ENCODE measurements at places on chromosomes 3 and 15. TPM values are rescaled to one million over a fixed set of nuclear protein-coding genes. Genes with fewer than 3 reads are reported as not detected.

The ATP13A4 gene
- total RNA-seq = 2.8 TPM

DNA sequence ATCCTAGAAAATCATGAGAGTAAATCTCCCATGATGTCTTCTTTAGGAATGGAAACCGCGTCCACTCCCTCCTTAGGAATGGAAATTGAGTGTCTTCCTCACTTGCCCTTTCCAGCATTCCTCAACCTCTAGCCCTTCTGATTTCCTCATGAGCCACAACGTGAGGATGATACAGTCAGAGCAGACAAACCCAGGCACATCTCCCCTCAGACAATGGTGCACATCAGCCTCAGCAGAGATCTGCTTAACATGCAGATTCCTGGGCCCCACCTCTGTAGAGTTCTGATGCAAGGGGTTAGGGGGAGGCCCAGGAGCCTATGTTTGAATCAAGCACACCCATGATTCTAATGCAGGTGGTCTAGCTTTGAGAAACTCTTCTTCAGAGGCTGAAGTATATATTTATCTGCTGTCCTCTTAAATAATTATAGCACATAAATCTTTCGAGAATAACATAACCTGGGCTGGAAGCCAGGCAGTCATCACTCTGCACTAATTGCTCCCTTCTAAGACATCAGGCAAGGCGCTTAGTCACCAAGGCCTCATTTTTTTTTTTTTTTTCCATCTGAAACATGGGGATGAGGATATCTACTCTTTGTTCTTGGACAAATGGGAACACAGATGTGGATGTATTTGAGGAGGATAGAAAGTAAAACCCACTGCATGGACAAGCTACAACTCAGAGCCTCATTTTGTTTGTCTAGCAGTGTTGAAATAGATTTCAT, 81.7 kb downstream of the PRICKLE2 start:
- H3K27me3 ChIP-seq = no peaks in the 10 kb centered on the region
- no peak for DNase-seq
- H3K4me3 ChIP-seq = no peak overlapping the region
- H3K36me3 ChIP-seq = no peaks in the 10 kb centered on the region
- H3K27ac ChIP-seq = no peak overlapping the region
- H3K4me1 ChIP-seq = no peaks in the 10 kb centered on the region

DNA sequence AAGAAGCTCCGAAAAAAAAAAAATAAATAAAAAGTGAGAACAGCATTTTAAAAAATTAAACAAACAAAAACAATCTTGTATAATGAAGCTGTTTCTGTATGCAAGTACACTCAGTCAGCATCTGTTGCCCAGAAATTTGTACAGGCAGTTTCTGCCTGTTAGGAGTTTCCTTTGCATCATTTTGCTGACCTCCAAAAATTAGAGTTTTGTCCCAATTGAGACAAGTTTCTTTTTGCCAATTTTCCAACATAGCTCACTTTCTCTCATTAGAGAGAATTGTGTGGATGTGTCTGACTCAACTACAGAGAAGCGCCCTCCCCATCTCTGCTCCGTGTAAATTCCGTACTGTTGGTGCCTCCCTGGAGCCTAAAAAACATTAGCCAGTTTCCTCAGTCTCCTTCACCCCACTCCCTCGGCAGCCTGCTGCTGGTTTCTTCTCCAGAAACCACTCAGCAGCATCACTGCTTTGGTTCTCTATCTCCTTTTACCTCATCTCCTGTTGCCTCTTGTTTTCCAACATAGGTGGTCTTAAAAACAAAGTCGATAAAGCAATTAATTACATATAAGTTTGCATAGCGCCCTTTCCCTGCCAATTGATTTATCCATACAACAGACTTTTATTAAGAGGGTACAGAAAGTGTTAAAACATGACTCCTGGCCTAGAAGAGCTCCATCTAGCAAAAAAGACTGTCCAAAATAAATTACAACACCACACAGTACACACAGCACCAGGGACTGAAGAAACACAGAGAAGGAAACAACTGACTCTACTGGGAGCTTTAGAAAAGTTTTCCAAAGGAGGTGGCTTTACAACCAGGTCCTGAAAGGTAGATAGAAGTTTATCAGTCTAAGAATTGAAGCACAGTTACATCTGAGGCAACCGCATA, 286.7 kb downstream of the SHOX2 start:
- H3K27me3 ChIP-seq = no peaks in the 10 kb centered on the region
- no peak overlapping the region for H3K27ac ChIP-seq
- no peak overlapping the region for H3K4me3 ChIP-seq
- DNase-seq = no peak
- H3K4me1 ChIP-seq = no peaks in the 10 kb centered on the region

DNA sequence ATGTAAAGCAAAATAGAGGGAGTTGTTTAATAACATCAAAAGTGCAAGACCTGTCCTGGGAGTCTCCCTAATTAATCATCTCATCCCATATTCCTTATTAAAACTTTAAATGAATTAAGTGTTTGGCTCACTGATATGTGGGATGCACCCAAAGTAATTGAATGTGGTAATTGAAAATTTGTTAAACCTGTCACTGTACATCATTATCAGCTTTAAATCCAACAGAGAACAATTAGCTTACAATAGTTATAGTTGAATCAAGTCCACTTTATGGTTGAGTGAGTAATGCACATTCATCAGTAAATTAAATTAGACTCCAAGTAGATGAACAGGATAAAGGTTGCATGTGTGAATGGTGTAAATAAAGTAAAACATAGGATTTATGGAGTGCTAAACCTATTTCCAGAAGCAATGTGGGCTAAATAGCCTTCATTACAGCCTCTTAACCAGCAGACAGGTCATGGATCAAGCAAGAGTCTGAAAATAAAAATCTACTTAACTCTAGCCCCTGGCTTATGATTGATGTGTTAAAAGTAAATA, 608.2 kb upstream of the CCDC54 start:
- DNase-seq = no peak
- H3K36me3 ChIP-seq = no peaks in the 10 kb centered on the region
- no peaks in the 10 kb centered on the region for H3K4me1 ChIP-seq
- H3K4me3 ChIP-seq = no peak overlapping the region
- no peaks in the 10 kb centered on the region for H3K27me3 ChIP-seq
- H3K27ac ChIP-seq = no peak overlapping the region

GRCh38 chr15:56307180-56307579, 58.0 kb upstream of the TEX9 start:
- no peak overlapping the region for H3K27ac ChIP-seq
- no peak overlapping the region for H3K4me3 ChIP-seq
- no peak for DNase-seq
- H3K36me3 ChIP-seq = no peaks in the 10 kb centered on the region
- H3K4me1 ChIP-seq = no peaks in the 10 kb centered on the region
- H3K27me3 ChIP-seq = no peaks in the 10 kb centered on the region

GRCh38 chr3:117226932-117227331, 517.4 kb downstream of the TUSC7 start:
- no peaks in the 10 kb centered on the region for H3K36me3 ChIP-seq
- no peak for DNase-seq
- H3K4me1 ChIP-seq = no peaks in the 10 kb centered on the region
- H3K4me3 ChIP-seq = no peak overlapping the region
- H3K27ac ChIP-seq = no peak overlapping the region
- H3K27me3 ChIP-seq = no peaks in the 10 kb centered on the region

DNA sequence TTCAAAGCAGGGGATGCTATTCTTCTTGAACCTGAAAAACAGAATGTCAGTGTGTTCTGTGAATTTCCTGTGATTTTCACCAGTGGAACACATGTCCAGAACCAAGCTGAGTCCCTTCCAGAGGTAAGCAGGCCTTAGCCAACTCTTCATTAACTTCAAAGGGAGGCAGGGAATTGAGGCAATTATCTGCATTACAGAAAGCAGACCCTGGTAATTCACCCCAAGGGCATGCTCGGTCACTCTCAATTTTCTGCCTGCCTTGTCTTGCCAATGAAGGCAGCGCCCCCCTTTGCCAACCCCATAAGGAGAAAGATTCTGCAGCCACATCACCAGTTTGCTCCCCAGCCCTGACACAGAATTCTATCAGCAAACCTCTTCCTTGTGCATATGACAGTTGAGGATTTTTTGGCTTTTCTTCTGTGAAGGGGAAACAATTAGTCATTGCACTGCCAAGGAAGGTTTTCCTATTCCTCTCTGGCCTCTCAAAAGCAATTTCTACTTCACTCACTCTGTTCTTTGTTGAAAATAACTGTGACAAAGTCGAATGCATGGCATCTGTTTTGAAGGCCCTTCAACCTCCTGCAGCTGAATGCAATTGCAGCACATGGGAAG, 85.3 kb downstream of the HHLA2 start:
- H3K36me3 ChIP-seq = no peaks in the 10 kb centered on the region
- H3K27ac ChIP-seq = no peak overlapping the region
- no peaks in the 10 kb centered on the region for H3K27me3 ChIP-seq
- DNase-seq = no peak
